ENCODE measurements at places on chromosomes 7 and 10.

DNA sequence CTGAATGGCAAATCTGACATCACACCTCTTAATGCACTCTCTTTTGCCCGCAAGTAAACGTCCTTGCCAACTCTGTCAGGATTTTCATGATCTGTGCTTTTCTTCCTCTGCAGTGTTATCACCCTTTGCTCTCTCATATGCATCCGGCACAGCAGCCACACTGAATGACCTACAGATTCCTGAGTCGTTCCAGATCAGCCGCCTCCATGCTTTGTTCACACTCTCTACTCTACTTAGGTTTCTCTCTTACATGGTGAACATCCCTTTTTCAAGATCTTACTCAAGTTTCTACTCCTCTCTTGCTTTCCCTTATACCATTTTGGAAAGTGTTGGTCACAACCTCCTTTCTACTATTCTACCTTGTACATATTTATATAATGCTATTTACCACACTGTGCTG, 127.7 kb upstream of the AOAH start:
- no peak for DNase-seq

DNA sequence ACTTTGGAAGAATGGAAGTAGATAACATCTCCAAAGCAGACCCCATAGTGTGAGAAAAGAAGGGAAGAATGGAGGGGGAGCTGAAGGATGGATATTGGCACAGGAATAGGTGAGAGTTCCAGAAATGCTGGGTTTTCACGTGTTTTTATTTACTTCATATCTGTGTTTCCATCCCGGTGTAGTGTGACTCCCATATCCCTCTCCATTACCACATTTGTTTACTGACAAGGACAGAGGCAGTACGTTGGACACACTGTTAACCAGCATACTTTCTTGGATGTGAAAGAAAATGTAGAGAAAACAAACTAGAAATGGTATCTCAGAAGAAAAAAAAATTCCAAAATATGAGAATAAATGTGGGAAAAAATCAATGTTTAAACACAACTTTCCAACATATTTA, 124.4 kb upstream of the PFKP start:
- no peak for DNase-seq

- no peak for DNase-seq
These were observed 47.2 kb downstream of the MYL10 start for GRCh38 chr7:101581891-101582290.

GRCh38 chr7:102046373-102047117, 229.1 kb downstream of the CUX1 start:
- DNase-seq, result no peak

DNA sequence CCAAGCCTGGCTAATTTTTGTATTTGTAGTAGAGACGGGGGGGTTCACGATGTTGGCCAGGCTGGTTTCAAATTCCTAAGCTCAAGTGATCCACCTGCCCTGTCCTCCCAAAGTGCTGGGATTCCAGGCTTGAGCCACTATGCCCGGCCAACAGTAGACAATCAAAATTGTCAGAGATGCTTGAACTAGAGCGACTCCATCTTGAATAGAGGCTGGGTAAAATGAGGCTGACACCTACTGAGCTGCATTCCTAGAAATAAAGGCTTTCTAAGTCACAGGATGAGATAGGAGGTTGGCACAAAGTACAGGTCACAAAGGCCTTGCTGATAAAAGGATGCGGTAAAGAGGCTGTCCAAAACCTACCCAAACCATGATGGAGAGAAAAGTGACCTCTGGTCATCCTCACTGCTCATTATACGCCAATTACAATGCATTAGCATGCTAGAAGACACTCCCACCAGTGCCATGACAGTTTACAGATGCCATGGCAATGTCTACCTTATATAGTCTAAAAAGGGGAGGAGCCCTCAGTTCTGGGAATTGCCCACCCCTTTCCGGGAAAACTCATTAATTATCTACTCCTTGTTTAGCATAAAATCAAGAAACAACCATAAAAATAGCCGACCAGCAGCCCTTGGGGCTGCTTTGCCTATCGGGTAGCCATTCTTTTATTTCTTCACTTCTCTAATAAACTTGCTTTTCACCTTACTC, 134.5 kb downstream of the BAMBI start:
- DNase-seq, result no peak

DNA sequence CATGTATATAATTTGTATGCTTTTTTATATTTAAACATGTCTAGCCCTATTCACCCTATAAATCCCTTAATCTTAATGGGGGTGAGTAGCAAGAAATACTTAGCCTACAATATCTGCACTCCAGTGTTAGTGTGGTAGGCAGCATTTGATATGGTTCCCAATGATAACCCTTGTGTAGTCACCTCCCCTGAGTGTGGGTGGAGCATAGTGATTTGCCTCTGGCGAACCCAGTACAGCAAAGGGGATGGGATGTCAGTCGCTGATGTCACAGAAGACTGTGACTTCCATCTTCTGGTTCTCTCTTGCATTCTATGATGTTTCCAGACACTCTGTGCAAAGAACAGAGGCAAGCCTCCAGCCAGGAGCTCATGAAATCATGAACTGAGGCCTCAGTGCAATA, 211.2 kb downstream of the CRPPA start:
- DNase-seq, result no peak

GRCh38 chr10:92691591-92692079, 1.9 kb downstream of the HHEX start:
- DNase-seq, result no peak

GRCh38 chr7:159050704-159051103, 94.0 kb downstream of the VIPR2 start:
- DNase-seq, result no peak

- no peak for DNase-seq
These were observed 327.4 kb downstream of the RPS24 start for GRCh38 chr10:78361031-78361430.

DNA sequence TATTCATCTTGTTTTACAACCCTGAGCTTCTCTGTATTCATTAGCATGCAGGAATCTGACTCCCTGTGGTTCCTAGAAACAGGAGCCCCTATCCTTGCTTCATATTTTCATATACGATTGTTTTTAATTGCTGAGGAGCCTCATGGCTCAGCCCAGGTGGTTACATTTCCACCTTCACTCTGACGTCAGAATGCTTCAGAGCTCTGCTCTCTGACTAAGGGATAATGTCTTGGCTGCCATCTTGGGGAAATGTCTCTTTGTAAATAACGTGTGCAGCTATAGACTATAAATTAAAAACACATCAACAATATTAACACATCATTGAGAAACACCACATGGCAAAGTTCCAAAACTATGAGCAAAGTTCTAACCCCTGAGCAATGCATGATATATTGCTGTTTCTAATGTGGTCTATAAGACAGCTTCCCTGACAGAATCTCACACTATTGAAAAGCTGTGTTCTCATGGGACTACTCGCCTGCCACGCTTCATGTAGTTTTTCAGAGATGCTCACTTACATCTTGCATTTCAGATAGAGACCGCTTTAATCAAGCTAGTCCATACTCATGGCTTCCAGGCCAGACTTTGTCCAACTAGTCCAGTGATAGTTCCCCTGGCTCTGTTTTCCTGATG, 227.0 kb downstream of the SORCS3 start:
- no peak for DNase-seq

DNA sequence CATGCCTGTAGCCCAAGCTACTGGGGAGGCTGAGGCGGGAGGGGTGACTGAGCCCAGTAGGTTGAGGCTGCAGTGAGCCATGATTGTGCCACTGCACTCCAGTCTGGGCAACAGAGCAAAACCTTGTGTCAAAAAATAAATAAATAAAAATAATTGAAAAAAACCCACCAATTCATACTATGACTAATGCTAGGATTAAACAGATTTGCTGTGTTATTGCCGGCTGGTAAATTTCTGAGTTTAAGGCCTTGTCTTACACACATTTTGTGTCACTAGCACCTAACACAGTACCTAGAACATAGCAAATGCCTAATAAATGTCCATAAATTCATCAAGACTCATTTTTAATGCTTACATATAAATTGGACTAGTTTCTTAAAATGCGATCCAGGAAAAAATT, 8.7 kb downstream of the ESYT2 start:
- no peak for DNase-seq
